Activated CD4-positive, alpha-beta T cell treated with anti-CD3 and anti-CD28 coated beads for 36 hours (primary cell): ENCODE measurements at places on chromosomes 3 and 15. TPM values are rescaled to one million over a fixed set of nuclear protein-coding genes. Genes with fewer than 3 reads are reported as not detected.

The ISLR2 gene
- 0.05 TPM for total RNA-seq

The KIF7 gene
- 2.3 TPM for total RNA-seq

The ADGRG7 gene
- total RNA-seq = not detected

The MYLK gene
- not detected for total RNA-seq

The PLAAT1 gene
- 0.30 TPM for total RNA-seq

The CCDC13 gene
- 0.63 TPM for total RNA-seq

The TMEM207 gene
- total RNA-seq = not detected

The HYAL1 gene
- not detected for total RNA-seq

The ACSBG1 gene
- 0.02 TPM for total RNA-seq

The SAMD7 gene
- not detected for total RNA-seq

The MAGEF1 gene
- total RNA-seq = 14.3 TPM

The SLC51A gene
- total RNA-seq = not detected
